ENCODE measurements at places on chromosomes 4 and X. TPM values are rescaled to one million over a fixed set of nuclear protein-coding genes. Genes with fewer than 3 reads are reported as not detected.

The HPSE gene
- total RNA-seq: 0.18 TPM

The SSX3 gene
- total RNA-seq: not detected

DNA sequence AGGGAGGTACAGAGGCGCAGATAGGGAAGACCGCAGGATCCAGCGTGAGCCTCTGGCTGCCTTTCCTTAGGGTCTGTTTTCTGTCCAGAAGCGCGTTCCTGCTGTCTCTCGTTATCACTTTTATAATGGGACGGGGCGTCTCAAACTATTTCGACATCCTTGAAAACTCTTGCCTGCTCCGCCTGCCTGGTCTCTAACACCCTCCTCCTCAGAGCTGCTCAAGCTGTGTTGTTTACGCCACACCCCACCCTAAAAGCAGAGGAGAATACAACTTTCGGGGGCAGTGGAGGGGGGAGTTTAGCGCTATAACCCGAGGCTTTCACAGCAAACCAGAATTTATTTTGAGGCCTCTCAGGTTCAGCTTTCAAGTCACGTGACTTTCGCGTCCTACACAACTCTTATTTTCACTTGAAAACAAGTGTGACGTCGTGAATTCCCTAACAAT is 646 bp upstream of the FAM3A start:
- peak; percentile 84 for DNase-seq

The SMIM10 gene
- 9.3 TPM for total RNA-seq

The ASMT gene
- 0.13 TPM for total RNA-seq

DNA sequence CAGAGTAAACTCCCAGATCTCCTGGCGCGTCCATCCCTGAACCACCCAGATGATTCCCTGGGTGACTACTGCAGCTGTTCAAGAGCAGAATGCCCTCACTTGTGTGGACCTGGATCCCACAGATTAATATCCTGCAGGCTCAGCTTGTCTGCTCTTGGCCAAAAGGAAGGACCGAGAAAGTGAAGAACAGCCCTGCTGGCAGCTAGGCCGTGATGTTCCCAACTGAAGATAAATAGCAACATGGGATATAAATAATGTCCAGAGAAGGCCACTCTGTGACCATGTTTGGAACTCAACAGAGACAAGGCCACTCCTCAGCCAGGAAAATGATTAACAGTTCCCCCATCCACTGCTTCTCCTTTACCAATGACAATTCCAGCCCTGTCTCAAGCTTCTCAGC is 21.5 kb downstream of the SUPT20HL2 start:
- peak; percentile 54 for DNase-seq

The ARHGAP10 gene
- total RNA-seq: 41.6 TPM

DNA sequence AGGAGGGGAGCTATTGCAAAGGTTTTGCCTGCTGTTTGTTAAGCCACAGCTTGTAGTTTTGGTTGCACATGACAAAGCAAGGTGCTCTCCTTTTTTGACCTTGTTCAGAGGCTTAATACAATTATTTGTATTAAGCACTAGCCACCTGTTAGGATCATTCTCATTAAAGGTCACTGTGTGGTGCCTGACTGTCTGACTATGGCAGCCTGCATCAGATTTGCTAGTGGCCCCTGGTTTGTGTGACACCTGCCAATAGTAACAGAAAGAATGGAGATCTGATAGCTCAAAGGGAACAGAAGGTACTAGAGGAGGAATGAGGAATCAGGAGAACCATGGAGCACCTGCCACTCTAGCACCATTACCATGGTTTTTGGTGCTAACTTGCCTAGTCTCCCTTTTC is 102.5 kb downstream of the POLA1 start:
- no peak for DNase-seq

DNA sequence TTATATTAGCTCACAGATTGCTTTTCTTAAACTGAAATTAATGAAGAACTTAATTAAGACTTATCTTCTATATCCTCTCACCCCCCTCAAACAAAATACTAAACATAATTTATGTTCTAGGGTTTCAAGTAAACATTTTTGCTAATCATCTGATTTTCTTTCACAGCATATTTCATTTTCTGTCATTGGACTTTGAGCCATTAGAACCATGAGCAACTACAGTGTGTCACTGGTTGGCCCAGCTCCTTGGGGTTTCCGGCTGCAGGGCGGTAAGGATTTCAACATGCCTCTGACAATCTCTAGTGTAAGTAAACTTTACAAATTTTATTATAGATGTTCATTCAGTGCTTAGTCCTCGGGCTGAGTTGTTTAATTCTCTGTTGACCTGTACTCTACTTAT is 3.3 kb downstream of the PDLIM5 start:
- DNase-seq: peak; percentile 50

DNA sequence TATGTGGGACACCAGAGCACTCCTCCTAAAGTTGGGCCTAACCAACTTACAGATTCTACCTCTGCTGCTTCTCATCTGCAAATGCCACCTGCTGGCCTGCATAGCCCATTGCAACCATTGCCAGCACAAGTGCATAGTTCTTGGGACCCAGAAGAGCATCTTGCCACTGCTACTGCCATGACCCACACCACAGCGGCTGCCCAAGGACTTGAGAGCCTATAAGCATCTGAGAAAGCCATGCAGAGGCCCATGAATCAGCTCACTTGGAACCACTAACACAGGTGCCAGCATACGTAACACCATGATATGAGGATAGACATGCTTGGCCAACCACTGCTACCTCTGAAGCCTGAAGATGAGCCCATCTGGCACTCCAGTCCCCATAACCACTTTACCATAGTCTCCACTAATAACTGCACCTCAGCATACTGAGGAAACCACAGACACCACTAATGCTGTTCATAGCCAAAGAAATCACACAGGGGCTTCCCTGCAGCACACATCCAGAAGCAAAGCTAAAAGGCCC is 258.1 kb upstream of the AGTR2 start:
- no peak for DNase-seq

DNA sequence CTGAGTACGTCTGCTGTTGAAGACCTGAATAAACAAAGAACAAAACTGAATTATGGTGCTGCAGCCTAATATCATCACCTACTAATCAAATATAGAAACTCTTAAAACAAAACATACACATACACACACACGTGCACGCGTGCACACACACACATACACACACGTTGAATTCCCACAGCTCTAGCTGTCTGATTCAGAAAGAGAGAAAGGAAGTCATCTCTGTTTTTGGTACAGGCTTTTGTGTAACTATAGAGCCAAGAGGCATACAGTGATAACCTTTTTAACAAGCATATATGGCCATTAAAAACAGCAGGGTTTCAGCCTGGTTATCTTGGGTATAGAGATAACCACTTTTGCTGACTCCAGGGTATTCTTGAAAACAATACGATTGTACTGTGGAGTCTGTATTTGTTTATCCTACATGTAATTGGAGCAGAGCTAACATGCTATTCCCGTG is 823.2 kb downstream of the CCSER1 start:
- peak; percentile 1 for DNase-seq

GRCh38 chrX:130625386-130625785 is 223.6 kb downstream of the RBMX2 start:
- DNase-seq: no peak

DNA sequence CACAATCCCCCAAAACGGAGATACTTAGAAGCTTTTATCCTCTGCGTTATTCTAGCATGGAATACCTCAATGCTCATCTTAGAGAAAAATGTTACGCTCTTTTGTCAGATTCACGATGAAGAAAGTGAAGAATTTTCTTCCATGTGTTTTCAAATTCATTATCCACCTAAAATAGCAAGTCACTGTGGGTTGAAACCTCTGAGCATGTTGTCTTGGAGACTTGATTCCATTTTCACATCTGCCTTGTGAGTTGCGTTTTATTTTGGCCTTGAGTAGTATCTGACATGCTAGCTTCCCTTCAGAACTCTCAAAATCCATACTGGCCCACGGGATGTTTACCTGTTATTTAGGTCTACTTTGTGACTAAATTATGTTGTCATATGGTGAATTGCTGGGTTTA is 66.3 kb downstream of the C4orf46 start:
- DNase-seq: no peak

The SMIM10L2A gene
- 1.6 TPM for total RNA-seq

The MAGED4 gene
- 11.6 TPM for total RNA-seq

The HMX1 gene
- 0.09 TPM for total RNA-seq

The ZDHHC15 gene
- 3.2 TPM for total RNA-seq

The NPY2R gene
- under 0.01 TPM for total RNA-seq

DNA sequence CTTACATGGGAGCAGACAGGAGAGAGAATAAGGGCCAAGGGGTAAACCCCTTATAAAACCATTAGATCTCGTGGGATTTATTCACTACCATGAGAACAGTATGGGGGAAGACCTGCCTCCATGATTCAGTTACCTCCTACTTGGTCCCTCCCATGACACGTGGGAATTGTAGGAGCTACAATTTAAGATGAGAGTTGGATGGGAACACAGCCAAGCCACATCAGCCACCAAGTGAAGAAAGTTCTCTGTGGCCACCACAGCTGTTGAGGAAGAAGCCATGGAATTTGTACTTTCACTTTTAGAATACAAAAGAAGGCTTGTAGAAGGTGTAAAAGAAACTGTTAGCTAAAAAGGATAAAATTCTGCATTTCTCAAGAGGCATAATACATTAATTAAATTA is 67.0 kb upstream of the CXorf51A start:
- DNase-seq: no peak

DNA sequence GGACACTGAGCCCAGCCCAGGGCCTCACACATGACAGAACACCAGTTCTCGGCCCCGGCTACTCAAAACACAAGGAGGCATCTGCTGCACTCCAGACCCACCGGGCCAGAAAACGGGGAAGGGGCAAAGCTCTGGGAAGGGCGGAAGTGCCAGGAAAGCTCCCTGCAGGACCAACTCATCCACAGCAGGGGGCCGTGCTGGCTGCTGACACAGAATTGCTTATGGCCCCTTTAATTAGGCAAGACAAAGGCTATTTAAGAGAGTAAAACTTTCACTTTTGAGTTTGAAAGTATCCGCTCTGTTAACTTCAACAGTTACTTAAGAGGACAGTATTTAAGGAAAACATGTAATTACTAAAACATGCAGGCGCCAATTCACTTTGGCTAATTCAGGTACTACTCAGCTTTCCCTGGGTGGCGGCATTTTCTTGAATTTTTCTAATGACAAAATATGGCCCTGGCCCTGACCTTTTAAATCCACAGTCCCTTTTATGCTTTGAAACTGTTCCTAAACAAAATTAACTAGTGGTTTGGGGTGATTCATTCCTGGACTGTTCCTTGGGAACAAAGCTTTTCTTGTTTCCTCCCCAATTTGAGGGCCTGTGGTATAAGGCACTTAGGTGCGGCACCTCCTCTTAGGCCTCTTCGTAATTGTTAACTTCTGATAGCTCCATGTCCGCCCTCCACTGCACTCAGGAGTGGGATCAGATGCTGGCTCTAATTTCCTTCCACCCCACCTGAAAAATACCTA is 40.4 kb downstream of the NSG1 start:
- DNase-seq: no peak

GRCh38 chr4:20251031-20251795 is 492 bp upstream of the SLIT2 start:
- DNase-seq: peak; percentile 66

The CTAG1A gene
- not detected for total RNA-seq

- peak; percentile 11 for DNase-seq
Observed at GRCh38 chr4:119498527-119498926, 130.1 kb downstream of the PDE5A start.

DNA sequence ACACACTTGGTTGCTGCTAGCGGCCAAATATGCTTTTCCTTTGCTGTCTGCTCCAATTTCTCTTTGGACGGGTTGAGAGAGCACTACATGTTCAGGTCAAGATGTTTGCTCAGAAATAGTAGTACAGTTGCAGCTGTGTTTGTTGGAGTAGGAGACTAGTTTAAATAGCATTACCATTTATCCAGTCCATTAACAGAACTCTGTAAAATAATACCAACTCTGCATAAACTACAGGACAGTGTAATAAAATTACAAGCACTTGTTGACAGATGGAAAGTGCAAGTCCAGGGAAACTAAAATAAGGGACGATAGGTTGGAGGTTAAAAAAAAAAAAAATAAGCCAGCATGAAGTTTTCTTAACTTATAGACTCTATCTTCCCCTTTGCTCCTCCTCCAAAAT is 20.2 kb downstream of the SLIT2 start:
- peak; percentile 76 for DNase-seq

DNA sequence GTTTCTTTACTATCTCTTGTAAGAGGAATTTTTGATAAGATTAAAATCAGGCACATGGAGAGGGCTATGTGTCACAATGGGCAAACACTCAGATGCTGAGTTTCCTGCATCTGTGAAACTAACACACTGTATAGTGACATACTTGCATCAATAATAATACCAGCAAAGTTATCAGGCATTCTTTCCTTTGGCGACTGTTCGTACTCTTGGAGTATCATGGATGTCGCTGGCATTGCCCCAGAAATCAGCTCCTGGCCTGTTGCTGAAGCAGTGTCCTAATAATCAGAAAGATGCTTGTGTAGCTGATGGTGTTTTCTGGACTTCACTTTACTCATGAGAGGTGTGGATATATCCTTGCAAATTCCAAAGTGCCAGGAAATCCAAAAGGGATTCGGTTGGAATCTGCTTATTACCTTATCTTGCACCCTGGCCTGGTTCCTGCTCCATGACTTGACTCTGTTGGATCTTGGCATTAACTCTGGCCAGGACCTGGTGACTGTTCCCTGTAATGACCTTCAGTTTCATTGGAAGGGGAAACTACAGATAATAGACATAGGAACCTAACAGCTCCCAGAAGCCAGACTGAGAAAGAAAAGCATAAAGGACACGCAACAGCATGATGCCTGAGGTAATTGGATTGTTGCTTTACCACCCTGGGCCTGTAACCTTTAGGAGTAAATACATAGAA is 762.5 kb upstream of the GRIA3 start:
- DNase-seq: no peak

The HUWE1 gene
- 52.4 TPM for total RNA-seq

The CPEB2 gene
- total RNA-seq: 3.2 TPM

The KLF8 gene
- total RNA-seq: 3.3 TPM

- DNase-seq: no peak
Observed at GRCh38 chr4:84146300-84146959, 352.7 kb downstream of the NKX6-1 start.

The POU3F4 gene
- under 0.01 TPM for total RNA-seq

- no peak for DNase-seq
Observed at GRCh38 chr4:152892974-152893373, 43.1 kb upstream of the FHDC1 start.

The BTC gene
- 7.1 TPM for total RNA-seq

- DNase-seq: no peak
Observed at GRCh38 chr4:173930329-173930967, 353.0 kb downstream of the FBXO8 start.

The MID1 gene
- 19.3 TPM for total RNA-seq

DNA sequence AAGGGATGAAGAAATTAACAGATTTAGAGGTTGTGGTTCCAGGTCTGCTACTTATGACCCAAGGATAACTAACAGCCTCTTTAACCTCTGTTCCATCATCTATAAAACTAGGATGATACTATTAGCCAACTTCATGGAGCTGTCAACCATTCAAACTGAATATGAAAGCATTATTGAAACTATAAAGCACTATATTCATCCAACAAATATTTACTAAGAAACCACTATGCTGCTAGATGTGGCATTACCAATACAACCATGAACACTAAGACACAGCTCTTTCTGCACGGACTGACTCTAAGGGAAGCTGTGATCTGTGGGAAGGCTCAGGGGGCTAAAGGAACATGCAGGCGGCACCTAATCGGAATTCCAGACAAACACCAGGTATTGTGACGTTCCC is 66.0 kb downstream of the APBB2 start:
- no peak for DNase-seq

- DNase-seq: peak; percentile 61
Observed at GRCh38 chrX:38347136-38347535, 5.3 kb upstream of the OTC start.
